ENCODE measurements at places on chromosomes 2 and 18.

DNA sequence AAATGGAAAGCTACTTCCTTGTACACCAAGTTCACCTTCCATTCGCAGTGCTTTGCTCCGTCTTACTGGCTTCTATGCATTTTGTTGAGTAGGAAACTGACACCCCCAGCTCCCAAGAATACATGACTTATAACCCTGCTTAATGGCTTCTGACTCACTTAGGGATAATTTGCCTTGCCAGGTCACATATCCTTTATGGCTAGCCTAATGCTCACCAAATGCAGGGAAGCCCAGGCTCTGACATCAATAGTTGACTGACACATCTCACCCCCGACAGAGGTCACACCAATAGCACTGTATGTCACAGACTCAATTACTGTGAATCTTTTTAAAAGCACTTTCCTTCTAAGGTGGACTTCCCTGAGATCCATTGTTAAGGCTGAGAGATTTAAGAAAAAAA lies 147.2 kb downstream of the DTNA start:
- DNase-seq: no peak

- no peak for DNase-seq
These were observed 103.8 kb downstream of the VWC2L start for GRCh38 chr2:214514704-214515103.

GRCh38 chr2:178194600-178195389 lies 483 bp downstream of the OSBPL6 start:
- DNase-seq: peak; percentile 51

GRCh38 chr2:120746144-120746543 lies 10.5 kb downstream of the GLI2 start:
- DNase-seq: no peak

GRCh38 chr2:64946769-64947247 lies 42.4 kb upstream of the SLC1A4 start:
- DNase-seq: no peak

DNA sequence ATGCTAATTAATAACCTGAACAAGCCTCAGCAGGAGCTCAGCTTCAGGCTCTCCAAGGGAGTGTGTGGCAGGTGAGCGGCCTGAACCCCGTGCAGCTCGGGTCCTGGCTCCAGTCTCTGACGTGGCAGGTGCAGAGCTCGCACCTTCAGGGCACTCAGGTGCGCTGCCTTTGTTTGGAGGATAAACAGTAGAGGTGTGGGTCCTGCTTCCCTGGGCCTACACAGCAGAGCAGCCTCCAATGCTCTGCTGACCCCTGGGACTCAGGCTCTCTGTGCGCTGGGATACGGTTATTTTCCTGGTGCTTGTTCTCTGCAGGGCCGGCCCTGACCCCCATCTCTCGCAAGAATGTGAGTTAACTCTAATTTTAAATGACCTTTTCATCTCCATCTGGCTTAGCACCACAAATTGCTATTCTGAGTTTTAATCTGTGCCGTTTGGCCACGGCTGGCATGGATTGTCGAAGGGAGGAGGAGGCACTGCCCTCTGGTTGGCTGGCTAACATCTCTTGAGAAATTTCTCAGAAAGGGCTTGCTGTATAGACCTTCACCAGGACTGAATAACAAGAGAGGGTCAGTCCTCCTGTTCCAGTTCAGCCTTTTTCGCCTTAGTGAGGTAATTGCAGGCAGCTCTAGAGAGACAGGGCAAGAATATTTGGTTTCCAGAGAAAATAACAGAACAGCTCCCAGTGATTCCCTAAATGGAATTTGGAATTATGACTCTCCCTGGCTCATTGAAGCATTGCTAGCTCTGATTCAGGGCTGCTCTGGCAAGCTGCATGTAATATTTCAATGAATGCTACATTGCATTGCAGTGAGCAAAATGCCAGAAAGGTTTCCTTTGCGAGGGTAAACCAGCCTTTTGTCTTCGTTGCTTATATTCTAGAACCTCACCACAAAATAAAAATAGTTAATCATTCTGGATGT lies 161.8 kb downstream of the DCDC2C start:
- peak; percentile 86 for DNase-seq

DNA sequence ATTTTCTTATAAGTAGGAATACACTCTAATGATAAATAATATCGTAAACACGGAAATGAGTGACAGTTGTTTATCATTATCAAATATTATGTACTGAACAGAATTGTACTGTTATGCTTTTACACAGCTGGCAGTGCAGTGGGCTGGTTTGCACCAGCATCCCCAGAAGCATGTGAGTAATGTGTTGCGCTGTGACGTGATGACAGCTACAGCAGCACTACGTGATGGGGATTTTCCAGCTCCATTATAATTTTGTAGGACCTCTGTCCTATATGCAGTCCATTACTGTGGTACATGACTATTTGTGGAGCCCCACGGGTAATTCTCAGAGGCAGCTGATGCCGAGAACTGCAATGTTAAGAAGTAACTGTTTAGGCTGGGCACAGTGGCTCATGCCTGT lies 77.3 kb upstream of the ATG16L1 start:
- DNase-seq: no peak

Data from NCI-H2081 (cell line).